ENCODE measurements at places on chromosomes 12 and 14.

DNA sequence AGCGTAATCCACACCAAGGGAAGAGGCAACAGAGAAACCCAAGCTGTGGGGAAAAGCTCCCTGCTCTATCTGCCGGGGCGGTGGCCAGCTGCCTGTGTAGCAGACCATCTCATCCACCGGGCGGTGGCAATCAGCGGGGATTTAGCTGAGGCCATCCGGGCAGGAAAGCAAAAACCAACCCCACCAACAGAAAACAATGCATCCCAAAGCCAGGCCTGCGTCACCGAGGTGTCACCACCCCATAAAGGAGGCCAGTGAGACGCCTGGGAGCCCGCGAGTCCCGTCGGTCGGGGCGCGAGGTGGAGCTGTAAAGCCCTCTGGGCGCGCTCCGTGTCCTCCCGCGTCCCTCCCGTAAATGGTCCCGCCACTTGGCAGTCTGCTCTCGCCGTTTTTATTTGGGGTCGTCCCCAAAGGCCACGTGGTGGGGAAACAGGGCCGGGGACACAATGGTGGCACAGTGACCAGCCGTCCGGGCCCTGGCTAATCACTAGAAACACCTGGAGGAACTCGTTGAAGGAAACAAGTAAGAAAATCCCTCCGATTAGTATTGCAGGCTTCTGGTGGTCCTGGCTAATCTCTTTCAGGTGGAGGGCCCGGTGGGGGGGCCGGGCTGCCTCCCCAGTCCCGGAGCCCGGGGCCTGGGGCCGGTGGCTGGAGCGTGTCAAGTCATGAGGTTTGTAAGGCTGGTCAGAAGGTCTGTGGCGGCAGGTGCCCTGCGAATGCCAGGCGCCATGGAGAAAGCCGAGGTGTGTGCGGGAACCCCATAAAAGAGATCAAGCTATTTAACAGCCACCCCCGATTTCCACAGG, 94.7 kb upstream of the GSC start:
- DNase-seq = no peak

DNA sequence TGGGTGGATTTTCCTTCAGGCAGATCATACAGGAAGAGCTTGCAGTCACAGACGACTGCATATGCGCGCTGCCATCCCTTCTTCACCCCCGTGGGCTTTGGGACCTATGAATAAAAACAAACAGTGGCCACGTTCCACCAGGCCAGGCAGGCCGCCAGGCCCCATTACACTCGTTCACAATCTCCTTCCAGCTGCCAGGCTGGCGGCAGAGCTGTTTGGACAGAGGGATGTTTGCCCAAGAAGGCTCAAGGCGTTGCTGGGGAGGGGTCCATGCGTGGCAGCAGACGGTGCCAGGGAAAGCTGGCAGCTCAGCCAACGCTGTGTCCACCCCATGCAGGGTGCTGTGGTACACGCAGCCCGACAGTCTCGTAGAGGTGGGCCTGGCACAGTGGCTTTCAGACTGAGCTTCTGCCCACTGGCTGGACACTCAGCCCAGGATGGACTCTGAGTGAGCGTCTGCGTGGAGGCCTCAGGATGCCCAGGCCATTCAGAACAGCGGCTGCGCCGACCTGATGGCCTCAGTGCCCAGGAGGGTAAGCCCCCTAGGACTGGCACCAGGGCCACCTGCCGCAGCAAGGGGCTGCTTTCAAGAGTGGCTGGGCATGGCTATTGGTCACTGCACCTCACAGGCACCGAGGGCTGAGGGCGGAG, 27.5 kb downstream of the AMN start:
- no peak for DNase-seq

DNA sequence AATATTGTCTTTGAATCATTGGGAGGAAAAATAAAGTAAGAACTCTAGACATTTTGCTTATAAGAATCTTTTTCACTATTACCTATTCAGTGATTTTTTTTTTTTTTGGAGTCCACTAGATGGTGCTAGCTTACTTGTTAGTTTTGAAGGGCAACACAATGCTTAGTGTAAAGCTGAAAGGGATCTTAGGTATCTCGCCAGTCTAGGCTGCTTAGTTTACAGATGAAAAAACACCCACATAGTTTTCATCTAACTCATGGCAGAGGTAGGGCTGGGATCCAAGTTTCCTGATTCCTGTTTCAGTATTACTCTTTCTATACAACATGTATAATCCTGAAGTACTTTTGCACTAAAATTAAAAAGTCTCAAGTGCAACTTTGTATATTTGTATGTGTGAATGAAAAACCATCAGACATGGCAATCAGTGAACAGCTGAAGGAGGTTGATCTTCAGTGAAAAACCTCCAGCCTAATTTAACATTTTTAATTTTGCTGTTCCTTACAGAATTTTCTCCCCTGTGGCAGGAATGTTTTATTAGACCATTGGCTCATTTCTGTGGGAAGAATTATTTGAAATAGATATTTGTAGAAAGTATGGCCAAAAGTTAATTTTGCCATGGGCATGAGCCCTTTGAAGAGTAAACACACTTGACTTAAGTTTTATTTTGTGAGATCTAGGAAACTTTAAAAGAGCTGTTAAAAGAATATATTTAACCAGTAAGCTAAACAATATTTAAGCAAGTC, 40.7 kb downstream of the LRRIQ1 start:
- no peak for DNase-seq

- peak; percentile 68 for DNase-seq
Observed at GRCh38 chr12:111434680-111435338, 29.1 kb downstream of the SH2B3 start.

DNA sequence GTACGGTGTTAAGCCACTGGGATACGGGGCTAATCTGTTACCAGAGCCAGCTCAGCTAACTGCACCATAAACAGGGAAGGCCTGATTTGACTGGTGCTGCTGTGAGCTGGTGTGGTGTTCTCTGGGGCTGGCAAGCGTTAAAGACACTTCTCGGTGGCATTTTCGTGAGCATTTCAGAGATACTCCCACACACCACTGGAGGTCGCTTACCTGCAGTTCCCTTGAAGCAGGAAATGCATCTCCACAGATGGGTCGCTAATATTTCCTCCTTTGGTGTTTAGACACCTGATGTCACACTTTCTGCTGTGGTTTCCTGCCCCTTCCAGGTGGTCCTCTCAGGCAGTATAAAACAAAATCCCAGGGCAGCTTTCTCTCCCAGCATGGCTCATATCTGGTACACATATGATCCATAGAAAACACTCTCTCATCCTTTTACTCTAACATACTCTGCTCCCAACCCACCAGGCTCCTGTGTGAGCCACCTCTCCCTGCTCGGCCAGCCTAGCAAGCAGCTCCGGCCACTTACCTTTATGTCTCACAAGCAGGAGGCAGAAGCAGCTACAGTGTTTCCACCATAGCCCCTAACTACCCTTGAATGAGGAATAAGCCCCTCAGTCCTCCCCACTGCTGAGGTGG, 129.9 kb upstream of the GRIN2B start:
- DNase-seq = no peak

- no peak for DNase-seq
Observed at GRCh38 chr12:104295954-104296353, 7.6 kb upstream of the EID3 start.

- DNase-seq = peak; percentile 77
Observed at GRCh38 chr12:117236456-117237001, 46.3 kb upstream of the FBXO21 start.

DNA sequence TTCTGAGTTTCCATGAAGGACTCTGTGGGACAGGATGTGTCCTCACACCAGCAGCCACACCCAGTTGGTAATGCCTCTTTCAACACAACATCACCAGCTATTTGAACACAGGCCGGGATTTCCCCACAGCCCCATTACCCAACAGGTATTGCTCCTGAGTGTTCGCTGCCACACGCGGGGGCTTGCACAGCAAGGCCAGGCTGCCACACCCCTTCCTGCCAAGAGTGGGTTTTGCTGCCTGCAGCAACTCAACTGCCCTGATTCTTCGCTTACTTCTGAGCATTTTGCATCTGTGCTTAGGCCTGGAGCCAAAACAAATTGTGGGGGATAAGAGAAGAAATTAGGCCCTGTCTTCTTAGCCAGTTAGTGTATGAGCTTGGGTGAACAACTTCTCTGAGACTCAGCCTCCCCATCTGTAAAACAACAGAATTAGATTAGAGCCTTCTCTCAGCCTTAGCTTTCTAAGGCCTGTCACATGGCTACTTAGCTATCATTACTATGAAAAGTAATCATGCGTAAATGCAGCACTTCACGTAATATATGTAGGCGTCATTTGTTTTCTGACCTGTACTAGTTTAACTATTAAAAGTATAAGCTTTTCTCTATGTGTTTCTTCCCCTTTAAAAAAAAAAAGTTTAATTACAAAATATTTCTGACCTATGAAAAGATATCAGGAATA, 20.0 kb downstream of the CKAP4 start:
- peak; percentile 12 for DNase-seq

DNA sequence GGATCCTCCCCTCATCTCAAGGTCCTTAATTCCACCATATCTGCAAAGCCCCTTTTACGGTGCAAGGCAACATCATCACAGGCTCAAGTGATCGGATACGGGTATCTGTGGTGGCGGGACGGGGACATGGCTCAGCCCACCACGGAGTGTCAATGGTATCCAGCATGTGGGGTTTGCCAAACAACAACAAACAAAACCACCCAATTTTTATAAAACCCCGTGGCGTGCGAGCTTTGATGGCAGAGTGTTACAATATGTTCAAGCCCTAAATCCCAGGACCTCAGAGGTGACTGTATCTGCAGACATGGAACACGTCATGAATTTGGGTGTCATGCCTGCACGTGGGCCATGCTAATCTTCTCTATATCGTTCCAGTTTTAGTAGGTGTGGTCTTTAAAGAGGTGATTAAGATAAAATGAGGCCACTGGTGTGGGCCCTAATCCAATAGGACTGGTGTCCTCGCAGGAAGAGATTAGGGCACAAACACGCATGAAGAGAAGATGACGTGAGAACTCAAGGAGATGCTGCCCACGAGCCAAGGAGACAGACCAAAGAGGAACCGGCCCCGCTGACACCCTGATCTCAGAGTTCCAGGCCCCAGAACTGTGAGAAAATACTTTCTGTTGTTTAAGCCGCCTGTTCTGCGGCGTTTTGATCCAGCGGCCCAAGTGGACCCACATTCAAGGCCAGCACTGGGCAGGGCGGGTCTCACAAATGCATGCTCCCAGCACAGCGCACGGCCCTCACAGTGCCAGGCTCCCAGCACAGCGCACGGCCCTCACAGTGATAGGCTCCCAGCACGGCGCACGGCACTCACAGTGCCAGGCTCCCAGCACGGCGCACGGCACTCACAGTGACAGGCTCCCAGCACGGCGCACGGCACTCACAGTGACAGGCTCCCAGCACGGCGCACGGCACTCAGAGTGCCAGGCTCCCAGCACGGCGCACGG, 6.7 kb upstream of the GOLGA3 start:
- no peak for DNase-seq

Measured in stimulated activated CD4-positive, alpha-beta T cell treated with anti-CD3 and anti-CD28 coated beads, Interleukin-12 subunit alpha, Interleukin-12 subunit beta, amount 100 ng/mL, for 4 hours (primary cell).